COR-L47 (cell line): ENCODE measurements at places on chromosomes 7 and 10.

DNA sequence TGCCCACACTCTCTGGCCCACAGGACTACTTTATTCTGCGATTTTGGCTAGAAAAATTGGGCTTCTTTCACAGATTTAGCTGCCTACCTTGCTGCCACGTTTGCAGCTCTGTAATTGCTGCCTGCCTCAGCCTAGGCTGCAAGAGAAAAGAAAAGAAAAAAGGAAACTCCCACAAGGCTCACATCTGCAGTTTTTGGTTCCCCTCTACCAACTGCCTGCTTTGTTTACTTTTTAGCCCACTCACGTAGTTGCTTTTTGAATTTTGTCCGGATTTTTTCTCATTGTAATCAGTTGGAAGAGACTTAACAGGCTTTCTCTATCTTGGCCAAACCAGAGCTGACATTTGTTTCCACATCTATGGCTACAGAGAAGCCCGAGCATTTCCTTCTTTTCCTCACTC lies 24.3 kb downstream of the SUN3 start:
- DNase-seq: no peak

- DNase-seq: no peak
Measured at GRCh38 chr10:924524-924859, 7.0 kb downstream of the LARP4B start.

GRCh38 chr7:149071641-149072437 lies 18.7 kb downstream of the ZNF786 start:
- no peak for DNase-seq

GRCh38 chr10:6843481-6843881 lies 263.4 kb upstream of the PRKCQ start:
- DNase-seq: no peak

DNA sequence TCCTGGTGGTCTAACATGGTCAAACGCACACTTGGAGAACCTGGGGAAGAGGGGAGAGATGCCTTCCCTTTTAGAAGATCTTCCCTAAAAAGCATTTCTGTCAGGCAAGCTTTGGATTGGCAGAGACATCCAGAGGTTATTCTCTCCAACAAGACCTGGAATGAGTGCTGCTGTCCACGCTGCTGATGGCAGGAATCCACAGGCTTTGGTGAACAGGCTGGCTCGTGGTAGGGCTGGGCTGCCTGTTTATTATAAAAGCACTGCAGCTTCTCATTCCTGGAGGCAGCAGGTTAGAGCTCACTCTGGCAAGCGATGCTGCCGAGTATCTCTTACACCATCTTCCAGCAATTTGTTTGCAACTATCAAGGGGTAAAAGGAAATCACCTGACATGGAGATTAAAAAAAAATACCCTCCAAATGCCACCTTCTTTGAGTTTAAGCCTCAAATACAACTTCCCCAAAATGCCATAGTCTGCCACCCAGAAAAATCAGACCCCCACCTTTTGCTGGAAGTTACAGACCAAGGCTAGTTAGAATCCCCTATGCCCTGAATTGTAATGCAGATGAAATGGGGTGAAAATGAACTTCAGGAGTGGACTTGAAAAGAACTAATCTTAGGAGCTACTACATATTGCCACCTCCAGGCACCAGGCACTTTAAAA lies 152.1 kb upstream of the KMT2E start:
- no peak for DNase-seq

DNA sequence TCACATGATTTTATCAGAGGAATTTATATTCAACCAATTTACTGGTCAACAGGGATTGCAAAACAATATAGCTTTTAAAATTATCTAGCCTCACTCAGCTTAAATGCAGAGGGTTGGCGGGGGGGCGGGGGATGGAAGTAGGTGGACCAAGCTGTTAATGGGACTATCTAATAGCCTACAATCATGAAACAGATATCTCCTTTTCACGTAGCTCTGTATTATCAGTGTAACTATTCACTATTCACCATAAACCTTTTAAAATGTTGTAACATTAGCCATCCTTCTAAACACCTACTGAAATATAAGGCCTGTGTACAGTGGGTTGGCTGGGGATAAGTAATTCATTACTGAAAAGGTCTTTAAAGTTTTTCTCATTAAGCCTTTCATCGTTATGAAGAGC lies 56.2 kb downstream of the MINDY3 start:
- DNase-seq: no peak

DNA sequence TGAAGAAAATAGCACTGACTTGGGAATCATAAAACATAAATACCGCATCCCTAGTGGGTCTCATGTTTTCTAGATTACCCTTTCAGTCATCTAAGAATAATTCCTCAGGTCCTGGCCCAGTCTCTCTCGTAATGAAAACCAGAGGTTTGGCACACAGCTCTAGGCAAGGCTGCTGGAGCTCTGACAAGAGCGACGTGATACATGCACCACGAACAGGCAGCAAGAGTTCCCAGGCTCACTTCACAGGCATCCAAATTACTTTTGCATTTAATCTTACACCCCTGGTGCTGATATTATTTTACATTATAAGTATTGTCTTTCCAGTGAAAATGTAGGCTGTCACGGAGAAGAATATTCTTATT lies 105.2 kb downstream of the THSD7A start:
- DNase-seq: no peak

GRCh38 chr10:71978476-71978875 lies 14.3 kb downstream of the CHST3 start:
- DNase-seq: no peak

GRCh38 chr7:159091041-159091440 lies 53.6 kb downstream of the VIPR2 start:
- DNase-seq: no peak

DNA sequence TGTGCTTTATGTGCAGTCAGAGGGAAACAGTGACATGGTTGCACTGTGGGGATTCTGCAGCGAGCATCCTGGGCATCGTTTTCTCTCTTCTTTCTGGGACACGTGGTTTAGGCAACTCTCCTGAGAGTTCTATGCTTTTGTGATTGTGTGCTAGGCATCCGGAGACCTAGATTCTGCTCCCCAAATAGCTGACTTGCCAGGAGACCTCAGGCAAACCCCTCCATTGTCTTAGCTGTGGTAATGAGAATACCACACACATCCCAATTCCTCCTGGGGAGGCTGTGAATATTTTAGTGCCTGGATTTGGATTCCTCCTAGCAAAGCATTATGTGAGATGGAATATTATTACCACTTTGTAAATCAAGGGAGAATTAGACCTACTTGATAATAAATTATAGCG lies 611.9 kb upstream of the C7orf33 start:
- DNase-seq: no peak

DNA sequence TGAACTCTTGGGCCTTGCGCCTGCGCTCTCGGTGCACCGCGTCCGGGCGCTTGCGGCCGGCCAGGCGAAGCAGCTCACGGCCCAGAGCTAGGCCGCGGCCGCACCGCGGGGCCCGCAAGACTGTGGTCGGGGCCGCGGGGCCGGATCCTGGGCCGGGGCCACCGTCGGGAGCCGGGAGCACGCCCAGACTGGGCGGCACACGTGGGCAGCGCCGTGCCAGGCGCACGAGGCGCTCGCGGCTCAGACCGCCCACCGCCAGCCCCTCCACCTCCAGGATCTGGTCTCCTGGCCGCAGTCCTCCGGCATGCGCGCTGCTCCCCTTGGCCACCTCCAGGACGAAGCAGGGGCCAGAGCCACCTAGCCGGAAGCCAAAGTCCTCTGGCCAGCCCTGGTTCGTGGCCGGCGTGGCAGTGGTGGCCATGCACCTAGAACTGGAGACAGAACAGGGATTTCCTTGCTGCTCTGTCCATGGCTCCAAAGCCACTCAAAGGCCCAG lies at the start of gene GRID2IP:
Gene GRID2IP, minus strand, starts transcription at position 446 of the 496 bp plus-strand sequence. Its CDS starts 25 bp downstream, at position 421.
- no peak for DNase-seq

- DNase-seq: no peak
Measured at GRCh38 chr7:74222851-74223710, 13.3 kb downstream of the LAT2 start.

DNA sequence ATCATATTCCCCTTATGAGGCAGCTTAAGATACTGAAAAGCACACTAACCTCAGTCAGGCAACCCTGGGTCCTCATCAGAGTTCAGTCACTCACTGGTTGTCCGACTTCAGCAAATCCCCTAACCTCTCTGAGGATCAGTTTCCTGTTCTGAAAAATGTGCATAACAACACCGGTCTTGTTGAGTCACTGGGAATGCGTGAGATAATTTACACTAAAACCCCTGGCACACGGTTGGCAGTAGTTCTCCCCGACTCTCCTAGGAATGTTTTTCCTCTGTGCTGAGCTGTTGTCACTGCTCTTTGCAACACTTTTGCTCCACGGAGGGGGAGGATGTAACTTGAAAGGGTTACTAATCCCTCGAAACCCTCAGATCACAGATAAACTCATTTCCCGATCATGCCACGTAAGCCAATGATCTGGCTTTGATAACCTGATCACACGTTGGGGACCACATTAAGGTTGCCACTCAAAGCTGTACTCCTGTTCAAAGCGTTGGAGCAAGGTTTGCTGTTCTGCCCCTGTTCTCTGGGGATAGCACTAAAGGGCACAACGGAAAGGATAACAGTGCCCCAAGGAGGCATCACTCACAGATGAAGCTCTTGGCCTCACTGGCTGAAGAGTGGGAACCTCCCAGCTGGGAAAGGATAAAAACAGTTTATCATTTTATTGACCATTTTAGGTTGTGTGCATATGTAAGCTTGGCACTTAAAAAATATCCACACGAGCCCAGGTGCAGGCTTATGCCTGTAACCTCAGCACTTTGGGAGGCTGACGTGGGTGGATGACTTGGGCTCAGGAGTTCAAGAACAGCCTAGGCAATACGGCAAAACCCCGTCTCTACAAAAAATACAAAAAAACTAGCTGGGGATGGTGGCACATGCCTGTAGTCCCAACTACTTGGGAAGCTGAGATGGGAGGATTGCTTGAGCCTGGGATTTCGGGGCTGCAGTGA lies 5.0 kb upstream of the RBM17 start:
- no peak for DNase-seq

DNA sequence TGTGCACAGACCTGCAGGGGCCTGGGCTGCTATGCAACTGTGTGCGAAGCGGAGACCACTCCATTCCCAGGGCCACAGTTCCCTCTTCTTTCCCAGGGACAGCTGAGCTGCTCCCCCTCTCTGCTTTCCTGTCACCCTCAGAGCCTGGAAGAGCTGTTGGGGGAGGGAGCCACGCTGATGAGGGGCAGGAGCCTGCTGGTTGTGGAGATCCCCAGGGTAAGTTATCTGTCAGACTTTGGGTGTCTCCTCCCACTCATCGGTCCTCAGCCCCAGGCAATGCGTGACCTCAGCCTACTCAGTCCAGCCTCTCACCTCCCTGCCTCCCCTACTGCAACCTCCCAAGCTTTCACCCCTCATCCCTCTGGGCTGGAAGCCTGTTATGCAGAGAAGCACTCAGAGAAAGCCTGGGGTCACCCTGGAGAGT lies 53.5 kb downstream of the ZNF467 start:
- DNase-seq: no peak

- no peak for DNase-seq
Measured at GRCh38 chr10:32459051-32459698, 13.2 kb downstream of the CCDC7 start.

DNA sequence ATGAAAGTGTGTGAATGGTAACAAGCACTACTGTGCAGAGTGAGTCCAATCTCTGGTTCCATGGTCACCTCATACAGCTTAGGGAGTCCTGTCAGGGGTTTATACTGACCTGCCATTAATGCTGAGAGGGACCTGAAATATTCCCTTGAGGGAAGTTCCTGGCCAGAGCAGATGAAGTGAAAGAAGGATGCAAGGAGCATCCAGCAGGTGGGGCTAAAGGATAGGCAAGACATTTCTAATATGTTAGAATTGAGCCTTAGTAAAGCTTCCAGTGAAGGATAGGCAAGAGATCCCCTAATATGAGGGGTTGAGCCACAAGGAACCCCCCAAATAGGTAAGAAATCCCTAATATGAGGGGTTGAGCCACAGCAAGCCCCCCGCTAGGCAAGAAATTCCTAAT lies 25.5 kb upstream of the FAM221A start:
- DNase-seq: no peak

- DNase-seq: no peak
Measured at GRCh38 chr10:1187151-1187854, 131.1 kb downstream of the WDR37 start.

- peak; percentile 51 for DNase-seq
Measured at GRCh38 chr10:88932539-88933256, 19.9 kb downstream of the ACTA2 start.

GRCh38 chr10:24215603-24216002 lies 6.7 kb downstream of the KIAA1217 start:
- no peak for DNase-seq

DNA sequence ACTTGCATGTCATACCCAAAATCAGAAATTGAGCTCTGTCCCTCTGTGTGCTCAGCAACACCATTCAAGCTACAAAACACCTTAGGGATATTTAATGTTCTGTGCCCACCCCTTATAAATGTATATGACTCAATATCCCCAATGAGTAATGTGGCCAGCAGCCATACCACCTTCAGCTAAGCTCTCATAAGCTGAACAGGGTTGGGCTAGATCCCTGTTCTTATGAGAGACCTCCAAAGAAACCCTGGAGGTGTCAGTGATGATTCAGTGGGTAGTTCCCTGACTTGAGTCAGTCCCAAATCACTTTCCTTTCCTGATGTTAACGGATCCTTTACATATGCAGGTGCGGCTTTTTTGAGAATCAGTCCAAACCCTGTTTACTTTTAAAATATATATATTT lies 253.8 kb downstream of the CREB5 start:
- DNase-seq: no peak

GRCh38 chr10:104993085-104993484 lies 352.0 kb downstream of the SORCS3 start:
- DNase-seq: no peak
